Amygdala (tissue), 56 donors: ENCODE measurements at places on chromosomes 4 and X.

DNA sequence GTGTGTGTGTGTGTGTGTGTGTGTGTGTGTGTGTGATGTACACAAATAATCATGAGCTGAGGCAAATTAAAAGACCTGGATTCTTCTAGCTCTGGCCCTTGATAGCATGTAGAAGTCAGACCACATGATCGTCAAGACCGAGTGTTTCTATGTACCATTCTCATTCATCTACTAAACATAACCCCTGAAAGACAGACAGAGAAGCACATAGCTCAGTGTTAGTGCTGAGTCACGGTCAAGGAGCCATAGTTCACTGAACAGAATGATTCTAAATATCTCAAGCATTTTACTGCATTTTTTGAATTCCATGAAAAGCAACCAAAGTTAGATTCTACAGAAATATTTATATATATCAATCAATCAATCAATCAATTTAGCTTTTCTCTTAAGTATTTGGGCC, 412.3 kb upstream of the CXorf51A start:
- no peak for DNase-seq

DNA sequence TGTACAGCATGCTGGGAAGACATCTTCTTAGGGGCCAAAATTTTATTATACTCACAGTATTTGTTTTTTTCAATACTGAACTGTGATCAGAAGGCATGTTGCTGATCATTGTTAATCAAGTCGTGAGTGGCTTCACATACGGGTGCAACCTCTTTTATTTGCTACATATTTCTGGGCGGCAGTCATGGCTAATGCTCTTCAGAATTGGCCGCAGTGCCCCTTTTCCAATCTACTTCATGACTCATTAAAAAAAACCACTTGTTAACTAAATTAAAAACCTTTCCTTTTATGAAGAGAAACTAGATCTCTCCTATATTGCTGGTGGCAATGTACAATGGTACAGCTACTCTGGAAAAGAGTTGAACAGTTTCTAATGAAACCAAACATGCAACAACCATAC, 101.5 kb upstream of the C1GALT1C1 start:
- DNase-seq: no peak

- DNase-seq: no peak
Observed at GRCh38 chrX:85215946-85216345, 27.6 kb downstream of the SATL1 start.

DNA sequence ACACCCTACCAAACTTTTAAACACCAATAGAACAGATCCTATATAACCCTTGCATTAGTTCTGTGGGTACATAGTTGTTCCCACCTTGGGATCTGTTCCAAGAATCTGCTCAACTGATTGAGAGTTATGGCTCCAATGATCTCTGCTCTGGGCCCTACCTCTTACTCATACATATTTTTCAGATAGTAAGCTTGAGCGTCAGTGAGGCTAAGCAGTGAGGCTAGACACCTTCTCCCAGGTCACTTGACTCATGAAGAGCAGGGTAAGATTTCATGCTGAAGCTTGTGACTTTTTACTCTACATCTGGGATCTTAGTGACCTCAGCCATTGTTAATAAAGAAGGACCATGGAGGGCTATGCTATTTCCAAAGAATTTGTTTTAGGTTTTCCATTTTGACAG, 23.1 kb upstream of the TNIP3 start:
- no peak for DNase-seq

DNA sequence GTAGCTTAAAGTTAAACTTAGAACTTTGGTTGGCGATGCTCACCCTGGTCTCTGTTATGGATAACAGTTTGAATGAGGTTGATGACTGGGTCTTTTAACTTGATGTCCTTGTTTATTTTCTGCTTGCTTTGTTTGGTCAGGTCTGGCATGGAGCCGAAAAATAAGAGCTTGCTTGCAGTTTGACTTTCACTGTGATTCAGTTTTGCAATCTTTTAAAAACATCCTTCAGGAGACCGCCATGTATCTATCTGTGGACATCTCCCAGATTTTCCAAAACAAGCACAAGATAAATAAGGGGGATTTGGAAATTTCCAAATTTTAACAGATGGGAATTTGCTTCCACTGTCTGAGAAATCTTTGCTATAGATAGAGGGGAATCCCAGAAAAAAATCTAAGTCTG, 246.7 kb downstream of the PALLD start:
- DNase-seq: no peak

DNA sequence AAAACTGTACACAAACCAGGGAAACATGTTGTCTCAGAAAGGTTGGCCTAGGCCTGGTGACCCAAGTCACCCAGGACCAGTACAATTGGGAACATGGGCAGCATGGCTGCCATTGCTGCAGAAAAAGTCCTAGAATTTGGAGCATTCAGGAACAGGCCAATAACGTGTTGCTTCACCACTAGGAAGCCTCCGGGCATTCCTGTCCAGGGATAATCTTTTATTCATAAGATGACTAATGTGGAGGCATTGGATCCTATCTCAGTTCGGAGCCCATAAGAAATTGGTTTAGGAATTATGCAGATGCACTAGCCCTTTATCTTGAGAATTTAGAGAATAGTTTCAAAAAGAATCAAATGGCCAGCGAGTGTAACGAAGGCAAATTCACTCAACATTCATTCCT, 242.8 kb upstream of the NDST4 start:
- no peak for DNase-seq

DNA sequence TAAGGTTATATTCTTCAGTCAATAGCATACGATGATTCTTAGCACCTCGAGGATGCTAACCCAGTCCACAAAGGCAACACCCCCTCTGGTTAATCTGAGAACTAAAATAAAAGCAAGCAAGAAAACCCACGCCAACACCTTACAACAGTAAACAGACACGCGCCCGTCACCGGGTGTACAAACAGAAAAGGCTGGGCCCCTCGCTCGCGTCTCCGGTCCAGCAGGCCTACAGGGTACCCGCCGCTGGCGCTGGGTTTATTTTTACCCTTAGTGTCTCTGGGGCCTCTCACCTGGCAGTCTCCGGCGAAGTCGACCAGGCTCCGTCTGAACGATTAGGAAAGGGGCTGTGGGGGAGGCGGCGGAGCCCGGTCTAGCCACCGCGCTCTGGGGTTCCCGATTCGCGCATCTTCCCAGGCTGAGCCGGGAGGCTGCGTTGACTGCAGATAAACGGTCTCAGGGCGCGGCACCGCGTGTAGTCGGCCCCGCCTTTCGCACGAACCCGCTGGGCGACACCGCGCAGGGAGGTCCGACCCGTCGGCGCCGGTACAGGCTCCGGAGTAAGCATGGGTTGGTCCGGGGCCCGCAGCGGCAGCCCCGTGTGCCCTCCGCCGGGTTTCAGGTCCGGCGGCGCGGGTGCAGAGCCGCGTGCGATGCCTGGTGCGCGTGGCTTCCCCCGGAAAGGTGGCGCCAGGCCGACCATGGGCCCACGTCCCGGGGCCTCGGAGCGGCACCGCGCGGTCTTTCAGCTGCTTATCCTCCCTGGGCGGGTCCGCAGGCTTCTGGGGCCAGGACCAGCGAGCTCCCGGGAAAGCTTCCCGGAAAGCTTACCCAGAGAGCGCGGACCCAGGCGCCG, 441 bp downstream of the SLC9B2 start:
- DNase-seq: peak; percentile 39

DNA sequence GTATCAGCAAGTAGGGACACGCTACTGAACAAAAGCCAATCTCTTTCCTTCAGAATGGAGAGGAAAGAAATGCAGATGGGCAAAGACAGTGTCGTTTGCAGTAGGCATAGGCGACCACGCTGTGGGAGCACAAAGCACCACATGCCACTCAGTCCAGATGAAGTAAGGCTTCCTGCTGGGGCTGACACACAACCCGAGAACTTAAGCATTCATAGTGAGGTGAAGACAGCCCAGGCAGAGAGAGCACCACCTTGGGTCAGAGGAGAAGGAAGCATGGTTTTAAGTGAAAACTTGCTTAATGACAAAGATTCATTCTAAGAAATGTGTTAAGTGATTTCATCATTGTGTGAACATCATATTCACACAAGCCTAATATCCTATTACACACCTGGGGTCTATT, 238.8 kb downstream of the MGST2 start:
- no peak for DNase-seq

DNA sequence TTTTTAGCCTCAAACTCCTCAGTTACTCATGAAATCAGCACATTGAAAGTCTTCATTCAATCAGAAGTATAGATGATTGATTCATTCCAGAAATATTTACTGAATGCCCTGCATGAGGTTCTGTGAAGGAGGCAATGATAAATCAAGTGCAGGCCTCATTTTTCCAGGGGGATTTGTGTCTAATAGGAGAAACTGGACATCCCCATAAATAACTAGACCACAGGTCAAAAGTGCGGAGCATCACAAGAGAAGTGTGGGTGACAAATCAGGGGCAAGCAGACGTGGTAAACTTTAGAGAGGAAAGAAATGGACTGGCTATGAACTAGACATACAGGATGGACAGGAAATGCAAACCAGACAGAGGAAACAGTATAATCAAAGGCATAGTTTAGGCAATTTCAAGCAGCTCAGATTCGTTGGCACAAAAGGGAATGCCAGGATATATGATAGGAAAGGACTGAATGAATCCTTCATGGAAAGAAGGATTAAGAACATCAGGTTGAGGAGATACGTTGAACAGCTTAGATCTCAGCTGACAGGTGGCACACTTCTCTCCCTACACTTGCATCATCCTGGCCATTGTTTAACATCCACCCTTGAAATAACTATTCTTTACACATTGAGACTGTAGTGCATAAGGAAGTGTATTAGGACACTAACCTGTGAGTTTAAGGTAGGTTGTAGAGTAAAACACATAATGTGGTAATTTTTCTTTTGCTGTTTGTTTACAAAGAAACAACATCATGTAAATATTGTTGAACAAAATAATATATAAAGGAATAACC, 69.6 kb upstream of the RASGEF1B start:
- DNase-seq: no peak

DNA sequence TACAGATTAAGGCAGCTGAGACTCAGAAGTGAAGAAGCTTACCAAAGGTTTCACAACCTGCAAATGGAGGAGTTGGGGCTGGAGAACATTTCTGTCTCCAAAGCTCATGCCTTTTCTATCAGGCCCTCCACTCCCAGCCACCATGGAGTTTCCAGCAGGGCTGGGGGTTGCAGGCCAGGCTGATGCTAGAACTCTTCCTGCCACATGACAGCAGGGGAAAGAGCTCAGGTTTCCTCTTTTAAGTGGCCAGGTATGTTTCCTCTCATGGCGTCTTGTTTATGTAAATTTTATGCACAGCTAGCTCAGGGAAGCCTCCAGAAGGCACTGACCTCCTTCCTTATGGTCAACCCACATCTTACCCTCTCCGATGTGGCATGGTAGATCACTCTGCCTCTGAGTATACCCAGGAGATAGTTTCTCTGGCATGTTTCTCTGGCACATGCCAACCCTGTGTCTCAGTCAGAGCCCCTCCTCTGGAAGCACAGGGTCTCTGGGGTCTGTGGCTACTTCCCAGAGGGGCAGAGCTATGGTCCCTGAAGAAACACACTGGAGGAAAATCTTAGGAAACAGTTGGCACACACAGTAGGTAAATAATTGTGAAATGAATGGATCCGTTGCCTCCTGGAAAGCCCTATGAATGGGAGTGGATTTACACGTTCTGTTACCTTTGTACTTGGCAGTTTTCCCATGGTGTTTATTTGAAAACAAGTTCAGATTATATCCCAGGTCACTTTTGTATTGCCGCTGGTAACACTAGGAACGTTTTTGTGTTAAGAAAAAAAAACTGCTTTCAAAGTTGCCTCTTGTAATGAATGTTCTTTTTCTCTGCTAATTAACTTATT, 28.9 kb downstream of the PDK3 start:
- DNase-seq: no peak

- peak; percentile 10 for DNase-seq
Observed at GRCh38 chrX:54495814-54496516, at the start of gene FGD1. Gene FGD1 (minus strand): TSS chrX:54496234. CDS start chrX:54495432, 802 bp downstream.

DNA sequence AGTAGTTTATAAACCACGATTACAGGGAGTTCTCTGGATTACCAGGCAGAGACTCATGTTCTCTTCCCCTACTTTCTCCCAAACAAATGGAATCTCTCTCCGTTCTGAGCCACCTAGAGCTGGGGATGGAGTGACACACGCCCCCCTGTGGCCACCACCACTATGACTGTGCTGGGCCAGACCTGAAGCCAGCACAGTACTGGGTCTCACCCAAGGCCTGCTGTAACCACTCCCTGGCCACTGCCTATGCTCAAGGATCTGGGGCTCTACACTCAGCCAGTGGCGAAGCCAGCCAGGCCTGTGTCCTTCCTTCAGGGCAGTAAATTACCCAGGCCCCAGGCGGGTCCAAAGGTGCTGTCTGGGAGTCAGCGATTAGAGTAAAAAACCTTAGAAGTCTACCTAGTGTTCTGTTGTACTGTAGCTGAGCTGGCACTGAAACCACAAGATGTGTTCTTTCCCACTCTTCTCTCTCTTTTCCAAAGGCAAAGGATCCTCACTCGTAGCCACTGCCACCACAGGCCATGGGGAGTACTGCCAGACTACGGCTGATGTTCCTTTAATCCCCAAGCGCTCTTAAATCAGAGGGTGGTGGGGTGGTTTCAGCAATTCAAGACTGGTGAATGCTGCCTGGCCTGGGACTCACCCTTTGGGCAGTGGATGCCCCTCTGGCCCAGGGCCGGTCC, 412.2 kb upstream of the ARX start:
- no peak for DNase-seq

DNA sequence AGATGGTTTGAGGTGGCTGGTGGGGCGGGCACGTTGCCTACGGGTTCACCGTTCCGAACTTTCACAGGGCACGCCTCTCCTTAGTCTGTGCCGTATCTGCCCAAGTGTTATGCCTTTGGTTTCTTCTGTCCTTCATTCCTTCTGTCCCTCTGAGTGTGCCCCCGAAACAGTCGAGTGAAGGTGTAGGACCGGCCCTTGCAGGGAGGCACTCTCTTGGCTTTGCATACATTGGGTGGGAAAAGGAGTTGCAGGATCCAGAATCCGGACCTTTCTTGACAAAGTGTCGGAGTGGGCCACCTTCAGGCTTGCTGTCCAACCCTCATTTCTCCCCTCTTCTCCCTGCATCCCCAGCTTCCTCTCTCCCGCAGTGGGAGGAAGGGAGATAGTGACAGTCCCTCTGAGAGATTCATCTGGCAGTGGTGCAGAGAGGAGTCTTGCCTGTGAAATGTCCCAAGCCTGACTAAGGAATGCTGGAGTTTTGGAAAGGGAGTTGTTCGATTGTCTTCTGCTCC, 569 bp downstream of the ARFIP1 start:
- DNase-seq: no peak

GRCh38 chr4:183053681-183054080, 45.4 kb upstream of the WWC2 start:
- no peak for DNase-seq

GRCh38 chr4:150385606-150386005, 196.3 kb upstream of the MAB21L2 start:
- DNase-seq: no peak

GRCh38 chr4:128228845-128229795, 58.5 kb downstream of the PGRMC2 start:
- no peak for DNase-seq
